ENCODE measurements at places on chromosomes 13 and 19.

DNA sequence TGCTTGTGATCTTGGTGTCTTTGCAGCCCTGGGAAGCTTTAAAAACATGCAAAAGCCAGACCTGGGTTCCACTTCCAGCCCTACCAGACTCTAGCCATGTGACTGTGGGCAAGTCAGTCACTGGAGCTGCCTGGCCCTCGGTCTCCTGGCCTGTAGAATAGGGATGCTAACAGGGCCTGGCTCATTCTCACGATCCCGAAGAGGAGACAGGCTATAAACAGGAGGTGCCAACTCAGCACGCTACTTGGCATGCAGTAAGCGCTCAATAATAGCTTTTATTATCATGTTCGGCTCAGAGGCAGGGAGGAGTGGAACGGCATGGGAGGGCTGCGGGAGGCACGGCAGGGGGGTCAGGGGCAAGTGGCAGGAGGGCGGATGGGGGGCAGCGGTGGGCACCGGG is 1.7 kb downstream of the CTXN1 start:
- DNase-seq: no peak

- no peak for DNase-seq
These were observed 19.8 kb downstream of the ZNF583 start for GRCh38 chr19:56423985-56424353.

- DNase-seq: peak; percentile 63
These were observed 249.1 kb downstream of the GPC5 start for GRCh38 chr13:91647361-91647990.

DNA sequence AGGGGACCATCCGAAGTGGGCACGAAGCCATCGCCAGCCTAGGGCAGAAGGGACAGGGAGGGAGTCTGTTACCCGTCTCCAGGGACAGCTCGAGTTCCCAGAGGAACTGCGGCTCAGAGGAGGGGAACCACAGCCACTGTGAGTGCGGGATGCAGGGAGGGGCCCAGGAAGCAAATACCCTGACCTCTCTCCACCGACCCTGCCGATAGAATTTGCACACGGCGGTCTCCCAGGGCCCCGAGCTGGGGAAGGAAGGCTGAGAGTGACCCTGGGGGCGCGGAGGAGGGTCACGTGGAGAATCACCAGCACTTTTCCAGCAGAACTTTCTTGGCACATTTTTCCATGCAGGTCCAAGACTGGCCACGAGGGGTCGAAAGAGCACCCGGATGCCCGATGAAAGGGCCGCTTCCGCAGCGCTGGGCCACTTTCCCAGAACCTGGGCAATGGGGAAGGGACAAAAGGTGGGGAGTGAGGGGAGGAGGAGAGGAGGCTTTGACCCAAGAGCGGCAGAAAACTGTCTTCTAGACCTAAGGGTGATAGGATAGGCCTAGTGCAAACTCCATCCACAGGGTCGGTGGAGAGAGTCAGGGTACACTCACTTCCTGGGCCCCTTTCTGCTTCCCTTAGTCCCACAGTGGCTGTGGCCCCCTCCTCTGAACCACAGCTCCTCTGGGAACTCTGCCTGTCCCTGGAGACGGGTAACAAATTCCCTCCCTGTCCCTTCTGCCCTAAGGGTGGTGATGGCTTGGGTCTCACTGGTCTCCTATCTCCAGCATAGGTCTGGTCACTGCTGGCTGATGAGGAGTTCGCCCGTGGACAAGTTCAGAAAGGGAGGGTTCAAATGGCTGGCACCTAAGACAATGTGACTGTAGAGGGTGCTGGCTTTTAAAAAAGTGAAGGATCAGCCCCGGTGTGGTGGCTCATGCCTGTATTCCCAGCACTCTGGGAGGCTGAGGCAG is 5.3 kb upstream of the GPR4 start:
- DNase-seq: peak; percentile 77

GRCh38 chr19:49741210-49741844 is 21.8 kb downstream of the TSKS start:
- DNase-seq: no peak

DNA sequence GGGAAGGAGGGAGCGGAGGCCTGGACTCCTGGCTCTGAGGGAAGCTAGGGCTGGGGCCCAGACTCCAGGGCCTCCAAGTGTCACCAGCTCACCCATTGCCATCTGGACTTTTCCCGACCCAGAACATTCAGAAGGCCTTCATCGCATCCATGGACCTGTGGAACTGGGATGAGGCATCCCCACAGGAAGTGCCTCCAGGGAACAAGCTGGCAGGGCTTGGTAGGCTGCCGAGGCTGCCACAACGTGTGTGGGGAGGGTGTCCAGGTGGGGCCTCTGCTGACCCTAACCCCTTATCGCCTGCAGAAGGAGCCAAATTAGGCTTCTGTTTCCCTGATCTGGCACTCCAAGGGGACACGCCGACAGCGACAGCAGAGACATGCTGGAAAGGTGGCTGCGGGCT is 767 bp downstream of the ETV2 start:
- peak; percentile 17 for DNase-seq

- DNase-seq: no peak
These were observed 8.5 kb downstream of the RFX1 start for GRCh38 chr19:13997631-13997962.

DNA sequence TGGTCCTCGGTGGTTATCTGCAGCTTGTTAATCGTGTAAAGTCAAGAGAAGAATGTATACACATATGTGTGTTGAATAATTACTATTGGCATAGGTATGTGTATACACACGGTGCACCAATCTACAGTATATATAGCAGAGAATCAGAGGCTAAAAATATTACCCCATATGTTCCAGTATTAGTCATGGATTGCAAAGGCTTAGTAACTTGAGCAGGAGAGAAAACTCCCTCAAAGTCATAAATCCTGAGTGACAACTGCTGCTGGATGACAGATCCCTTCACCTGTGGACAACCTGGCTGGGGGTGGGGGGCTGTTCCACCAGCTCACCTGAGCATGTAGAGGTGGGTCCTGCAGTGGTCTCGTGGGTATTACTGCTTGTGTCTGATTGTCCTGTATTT is 185.0 kb downstream of the ZNF536 start:
- no peak for DNase-seq

DNA sequence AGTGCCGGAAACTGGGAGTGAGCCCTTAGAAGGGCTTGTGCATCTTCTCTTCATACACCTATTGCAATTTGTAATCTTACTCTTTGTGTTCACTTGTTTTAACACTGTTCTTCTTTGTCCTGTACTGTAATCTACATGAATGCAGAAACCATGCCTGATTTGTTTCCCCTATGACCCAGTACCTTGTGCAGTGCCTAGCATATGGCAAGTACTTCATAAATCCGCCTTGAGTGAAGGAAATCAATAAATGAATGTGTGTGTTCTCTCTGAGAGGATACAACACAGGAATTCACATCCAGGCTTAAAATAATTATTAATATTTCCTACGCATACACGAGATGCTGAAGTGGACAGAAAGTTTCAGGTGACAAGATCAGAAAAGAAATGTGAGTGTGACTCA is 172.6 kb downstream of the GPC6 start:
- no peak for DNase-seq

GRCh38 chr13:39586958-39587605 is 15.9 kb downstream of the LHFPL6 start:
- DNase-seq: no peak

- no peak for DNase-seq
These were observed 82.2 kb downstream of the MIPEP start for GRCh38 chr13:23806874-23807526.

GRCh38 chr19:13803038-13803437 is 7.8 kb downstream of the ZSWIM4 start:
- DNase-seq: no peak

DNA sequence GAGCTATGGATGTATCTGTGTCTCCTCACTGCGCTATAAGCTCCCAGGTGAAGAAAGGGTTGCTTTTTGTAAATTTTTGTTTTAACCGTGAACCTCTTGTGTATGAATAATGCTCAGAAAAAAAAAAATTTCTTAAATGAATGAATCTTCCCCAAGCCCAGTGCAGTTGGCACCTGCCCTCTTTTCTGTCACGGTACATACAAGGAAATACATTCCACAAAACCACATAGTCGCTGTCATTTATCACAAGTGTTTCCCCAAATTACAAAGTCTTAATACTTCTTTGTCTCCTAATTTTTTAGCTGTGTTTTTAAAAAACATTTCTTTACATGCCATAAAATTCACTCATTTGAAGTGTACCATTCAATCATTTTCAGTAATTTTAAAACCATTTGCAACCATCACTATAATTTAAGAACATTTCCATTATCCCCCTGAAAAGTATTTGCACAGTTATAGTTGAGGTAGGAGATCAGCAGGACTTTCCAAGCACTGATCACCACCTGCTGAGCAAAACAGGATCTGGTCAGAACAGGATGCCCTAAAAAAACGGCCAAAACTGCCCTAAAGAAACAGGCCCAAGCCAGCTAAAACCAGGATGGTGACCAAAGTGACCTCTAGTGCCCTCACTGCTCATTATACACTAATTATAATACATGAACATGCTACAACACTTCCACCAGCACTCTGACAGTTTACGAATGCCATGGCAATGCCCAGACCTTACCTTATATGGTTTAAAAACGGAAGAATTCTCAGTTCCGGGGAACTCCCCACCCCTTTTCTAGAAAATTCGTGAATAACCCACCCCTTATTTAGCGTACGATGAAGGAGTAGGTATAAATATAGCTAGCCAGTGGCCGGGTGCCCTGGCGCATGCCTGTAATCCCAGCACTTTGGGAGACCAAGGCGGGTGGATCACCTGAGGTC is 1.3 kb upstream of the TEX30 start:
- no peak for DNase-seq

GRCh38 chr13:99981735-99982035 is at the start of gene ZIC2:
TSS of gene ZIC2 (plus strand) at chr13:99981784. CDS start at chr13:99982065, 281 bp downstream.
- no peak for DNase-seq

DNA sequence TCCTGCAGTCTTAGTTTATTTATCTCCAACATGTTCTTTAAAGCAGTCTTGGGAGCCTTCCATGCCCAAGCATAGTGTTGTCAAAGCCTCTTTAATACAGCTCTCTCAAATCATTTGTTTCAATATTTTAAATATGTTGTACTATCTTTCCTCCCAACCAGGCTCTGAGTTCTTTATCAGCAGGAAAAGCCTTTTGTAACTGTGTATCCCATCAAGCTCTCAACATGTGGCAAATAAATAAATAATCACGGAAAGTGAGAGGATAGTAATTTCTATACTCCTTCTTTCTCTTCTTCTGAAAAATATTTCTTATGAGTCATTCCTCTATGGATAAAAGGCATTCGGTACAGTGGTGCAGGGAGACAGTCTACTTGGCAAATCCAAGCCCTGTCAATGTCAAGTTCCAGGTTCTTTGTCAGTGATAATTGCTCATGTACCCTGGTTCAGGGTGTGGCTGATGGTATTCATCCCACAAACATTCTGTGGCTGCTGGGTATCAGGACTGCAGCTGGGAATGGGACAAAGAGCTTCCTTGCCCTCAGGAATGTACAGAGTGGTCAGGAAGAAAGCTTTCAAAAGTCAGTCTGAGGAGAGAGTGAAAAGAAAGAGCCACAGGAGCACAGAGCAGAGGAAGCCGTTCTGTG is 384.3 kb downstream of the EFNB2 start:
- no peak for DNase-seq

DNA sequence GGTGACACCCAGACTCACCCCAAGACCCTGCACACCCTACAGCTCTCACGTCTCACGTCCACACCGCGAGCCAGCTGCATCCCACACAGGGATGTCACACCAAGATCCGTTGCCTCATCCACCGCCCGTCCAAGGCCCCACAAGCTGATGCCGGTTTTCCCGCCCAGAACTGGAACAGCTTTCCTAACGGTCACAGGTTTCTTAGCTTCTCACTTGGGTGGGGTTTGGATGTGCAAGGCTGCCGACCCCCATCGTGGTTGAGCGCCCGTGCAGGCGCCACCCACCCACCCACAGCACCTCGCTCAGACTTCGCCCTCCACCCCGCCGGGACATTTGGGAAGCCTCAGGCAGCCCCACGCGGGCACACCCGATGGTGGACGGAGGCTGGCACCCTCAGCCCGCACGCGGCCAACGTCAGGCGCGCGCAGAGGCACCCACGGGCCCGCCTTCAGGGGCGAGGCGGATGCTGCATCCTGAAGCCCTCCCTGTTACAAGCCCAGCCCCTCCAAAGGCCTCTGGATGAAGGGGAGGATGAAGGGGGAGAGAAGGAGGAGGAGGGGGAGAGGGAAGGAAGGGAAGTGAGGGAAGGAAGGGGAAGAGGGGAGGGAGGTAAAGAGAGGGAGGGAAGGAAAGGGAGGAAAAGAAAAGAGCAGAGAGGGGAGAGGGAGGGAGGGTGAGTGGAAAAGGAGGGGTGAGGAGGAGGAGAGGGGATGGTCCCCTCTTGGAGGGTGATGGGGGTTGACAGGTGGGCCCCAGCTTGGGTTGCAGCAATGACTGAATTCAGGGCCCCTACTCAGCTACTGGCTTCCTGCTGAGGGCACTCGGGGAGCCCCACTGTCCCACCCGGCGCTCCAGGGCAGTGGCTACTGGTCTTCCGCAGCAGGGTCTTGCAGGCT is 12.8 kb downstream of the ONECUT3 start:
- DNase-seq: no peak

GRCh38 chr13:98285852-98286594 is 109.0 kb upstream of the RNF113B start:
- DNase-seq: no peak

GRCh38 chr13:43983373-43983772 is 103.7 kb downstream of the LACC1 start:
- DNase-seq: no peak

DNA sequence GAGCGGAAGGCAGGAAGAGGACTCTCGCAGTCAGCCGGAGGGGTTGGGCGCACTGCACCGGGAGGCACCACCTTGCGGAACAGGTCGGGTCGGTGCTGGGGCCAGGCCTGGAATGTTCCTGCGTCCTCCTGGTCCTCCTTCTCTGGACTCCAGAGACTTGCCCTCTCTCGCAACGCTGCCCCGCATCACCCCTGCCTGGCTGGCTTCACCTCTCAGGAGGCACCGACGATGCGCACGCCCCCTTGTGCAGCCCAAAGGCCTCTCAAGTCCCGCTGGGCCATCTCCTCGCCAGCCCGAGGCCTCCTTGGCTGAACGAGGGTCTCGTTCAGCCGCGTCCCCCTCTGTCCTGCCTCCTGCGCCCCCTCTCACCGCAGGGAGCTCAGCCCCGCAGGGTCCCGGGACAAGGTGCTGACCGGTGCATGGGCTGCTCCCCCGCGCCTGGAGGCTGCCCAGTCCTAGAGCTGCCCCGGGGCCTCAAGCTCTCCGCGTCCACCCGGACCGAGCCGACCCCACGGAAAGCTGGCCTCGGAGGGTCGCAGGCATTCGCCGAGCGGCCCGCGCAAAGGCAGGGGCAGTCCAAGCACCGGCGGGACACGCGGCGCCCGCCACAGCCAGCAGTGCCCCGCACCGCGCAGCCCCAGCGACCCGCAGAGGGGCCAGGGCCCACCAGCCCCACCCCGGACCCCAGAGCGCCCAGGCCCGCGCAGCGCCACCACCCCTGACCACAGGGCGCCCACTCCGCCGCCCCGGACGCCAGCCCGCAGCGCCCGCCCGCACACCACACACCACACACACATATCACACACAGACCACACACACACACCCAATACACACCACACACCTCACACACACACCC is 133.8 kb downstream of the CRYL1 start:
- no peak for DNase-seq

DNA sequence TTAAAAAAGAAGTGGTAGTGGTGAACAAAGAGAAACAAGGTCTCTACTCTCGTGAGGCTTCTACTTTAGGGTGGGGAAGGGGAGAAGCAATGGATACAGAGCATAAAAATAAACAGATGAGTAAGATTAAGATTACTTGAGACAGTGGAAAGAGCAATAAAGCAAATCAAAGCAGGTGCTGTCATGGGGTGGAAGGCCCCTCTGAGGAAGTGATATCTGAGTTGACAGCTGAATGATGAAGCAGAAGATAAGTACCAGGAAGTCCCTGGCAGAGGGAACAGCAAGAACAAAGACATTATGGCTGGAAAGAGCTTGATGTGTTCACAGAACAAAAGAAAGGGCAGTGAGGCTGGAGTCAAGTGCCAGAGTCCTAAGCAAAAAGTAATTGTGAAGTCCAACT is 221.8 kb downstream of the ENOX1 start:
- DNase-seq: no peak

Data from NCI-H446 (cell line).